Naive B cell (primary cell): ENCODE measurements at places on chromosomes 5 and 9. TPM values are rescaled to one million over a fixed set of nuclear protein-coding genes. Genes with fewer than 3 reads are reported as not detected.

- DNase-seq: no peak
Observed at GRCh38 chr9:16866587-16866986, 3.9 kb downstream of the BNC2 start.

Gene TXNDC8
- not detected for polyA plus RNA-seq

Gene F2RL1
- polyA plus RNA-seq: not detected

Gene CYLC2
- polyA plus RNA-seq: not detected

DNA sequence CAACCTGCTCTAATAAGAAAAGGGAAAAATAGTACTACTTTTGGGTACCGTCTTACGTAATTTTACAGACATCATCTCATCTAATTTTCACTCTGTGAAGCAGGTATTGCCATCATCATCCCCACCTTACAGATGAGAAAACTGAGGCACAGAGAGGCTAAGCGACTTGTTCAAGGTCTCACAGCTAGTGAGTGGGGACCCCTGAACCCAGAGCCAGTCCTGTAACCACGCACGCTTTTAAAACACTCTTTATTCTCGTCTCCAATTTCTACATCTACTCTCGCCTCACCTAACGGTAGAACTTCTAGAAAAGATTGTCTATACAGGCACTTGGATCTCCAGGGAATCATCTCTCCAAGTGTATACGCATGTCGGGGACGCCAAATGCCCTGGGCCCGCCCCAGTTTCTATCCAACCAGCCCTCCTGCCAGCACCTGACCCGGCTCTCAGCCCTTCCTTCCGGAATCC lies 1.5 kb upstream of the TRAF1 start:
- no peak for DNase-seq

- peak; percentile 39 for DNase-seq
Observed at GRCh38 chr5:98768160-98768959, 5.1 kb upstream of the RGMB start.

Gene RORB
- polyA plus RNA-seq: not detected

Gene PCDHB12
- polyA plus RNA-seq: not detected

DNA sequence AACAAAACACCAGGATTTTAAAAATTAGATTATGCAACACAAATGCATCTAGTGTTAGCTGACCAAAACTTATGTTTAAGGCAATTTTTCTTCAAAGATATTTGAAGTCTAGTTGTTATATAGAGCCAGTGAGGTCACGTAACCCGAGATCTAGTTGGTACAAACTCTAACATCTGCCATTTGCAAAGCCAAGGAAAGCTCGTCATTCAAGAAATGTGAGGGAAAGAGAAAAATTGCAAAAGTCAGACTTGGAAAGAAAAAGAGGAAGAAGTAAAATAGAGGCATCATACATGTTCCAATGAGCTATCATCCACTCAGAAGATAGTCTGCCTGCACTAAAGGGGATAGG lies 293.4 kb upstream of the PUM3 start:
- DNase-seq: no peak

GRCh38 chr9:125341566-125341965 lies 79.9 kb downstream of the GAPVD1 start:
- DNase-seq: no peak

- DNase-seq: no peak
Observed at GRCh38 chr5:58015175-58015574, 444.7 kb downstream of the PLK2 start.

DNA sequence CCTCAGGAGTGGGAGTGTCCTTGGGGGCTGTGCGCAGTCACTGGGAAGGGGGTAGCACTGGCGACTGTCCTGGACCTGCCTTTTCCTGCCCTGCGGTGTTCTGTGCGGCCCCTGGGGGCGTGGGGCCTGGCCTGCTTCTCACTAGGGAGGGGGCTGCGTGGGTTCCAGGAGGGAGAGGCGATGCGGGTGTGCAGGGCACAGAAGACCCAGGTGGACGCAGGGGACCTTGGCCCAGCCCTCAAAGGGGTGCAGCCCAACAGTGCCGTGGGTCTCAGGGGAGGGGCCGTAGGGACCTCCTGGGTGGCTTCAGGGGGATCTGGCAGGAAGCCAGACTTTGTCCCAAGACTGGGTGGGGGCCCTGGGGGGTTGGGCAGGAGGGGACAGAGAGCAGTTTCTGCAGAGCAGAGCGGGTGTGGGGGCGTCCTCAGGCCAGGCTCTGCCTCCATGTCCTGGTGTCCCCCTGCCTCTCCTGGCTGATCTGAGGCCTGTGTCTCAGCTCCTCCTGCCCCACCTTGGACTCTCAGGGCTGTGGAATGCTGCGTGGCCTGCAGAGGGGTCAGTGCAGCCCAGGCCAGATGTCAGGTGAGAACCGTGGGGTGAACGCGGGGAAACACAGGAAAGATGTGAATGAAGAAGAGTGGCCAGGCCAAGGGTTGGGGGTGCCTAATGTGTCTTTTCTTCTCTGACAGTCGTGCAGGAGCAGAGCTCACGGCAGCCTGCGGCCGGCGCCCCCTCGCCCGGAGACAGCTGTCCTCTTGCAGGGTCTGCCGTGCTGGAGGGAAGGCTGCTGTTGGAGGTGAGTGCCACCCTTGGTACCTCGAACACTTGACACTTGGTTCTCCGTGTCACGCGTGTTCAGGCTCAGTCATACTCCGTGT lies 54.6 kb downstream of the AHRR start:
- no peak for DNase-seq

DNA sequence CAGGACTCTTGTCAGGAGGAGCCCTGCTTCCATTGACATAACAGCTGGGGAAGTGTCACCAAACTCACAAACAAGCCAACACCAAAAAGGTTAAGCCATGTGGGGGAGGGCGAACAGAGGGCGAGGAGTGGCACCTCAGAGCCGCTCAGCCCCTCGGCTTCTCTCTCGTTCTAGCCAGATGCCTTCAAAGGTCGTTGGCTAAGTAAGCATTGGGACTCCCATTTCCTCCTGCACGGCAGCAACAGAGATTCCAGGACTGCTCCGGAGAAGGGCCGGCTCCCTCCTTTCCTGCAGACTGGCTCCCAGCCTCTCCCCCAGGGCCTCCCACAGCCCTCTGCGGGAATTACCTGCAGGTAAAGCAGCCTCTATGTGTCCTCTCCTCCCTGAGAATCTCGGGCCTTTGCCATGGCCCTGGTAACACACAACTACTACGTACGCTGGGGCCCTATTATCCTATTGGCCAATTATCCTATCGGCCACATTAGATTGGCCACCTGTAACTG lies 52.1 kb upstream of the RNU6ATAC start:
- no peak for DNase-seq

Gene PGM5
- not detected for polyA plus RNA-seq

DNA sequence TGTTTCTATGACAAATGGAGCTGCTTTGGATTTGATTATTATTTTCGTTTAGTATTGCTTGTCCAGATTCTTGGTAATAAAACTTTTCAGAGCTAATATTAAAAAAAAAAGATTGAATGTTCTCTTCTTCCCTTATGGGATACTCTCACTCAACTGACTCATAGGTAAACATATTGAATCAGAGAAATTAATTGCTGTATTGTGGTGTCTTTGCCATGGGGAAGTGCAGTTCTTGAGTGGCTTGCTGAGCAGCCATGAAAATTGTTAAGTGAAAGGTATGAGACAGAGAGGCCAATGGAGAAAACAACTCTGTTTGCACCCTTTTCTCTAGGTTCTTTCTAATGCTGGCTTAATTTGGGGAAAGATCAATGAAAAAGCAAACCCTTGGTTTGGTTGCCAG lies 149.9 kb upstream of the HMHB1 start:
- no peak for DNase-seq

GRCh38 chr5:15929611-15930263 lies 249.9 kb downstream of the MARCHF11 start:
- no peak for DNase-seq

DNA sequence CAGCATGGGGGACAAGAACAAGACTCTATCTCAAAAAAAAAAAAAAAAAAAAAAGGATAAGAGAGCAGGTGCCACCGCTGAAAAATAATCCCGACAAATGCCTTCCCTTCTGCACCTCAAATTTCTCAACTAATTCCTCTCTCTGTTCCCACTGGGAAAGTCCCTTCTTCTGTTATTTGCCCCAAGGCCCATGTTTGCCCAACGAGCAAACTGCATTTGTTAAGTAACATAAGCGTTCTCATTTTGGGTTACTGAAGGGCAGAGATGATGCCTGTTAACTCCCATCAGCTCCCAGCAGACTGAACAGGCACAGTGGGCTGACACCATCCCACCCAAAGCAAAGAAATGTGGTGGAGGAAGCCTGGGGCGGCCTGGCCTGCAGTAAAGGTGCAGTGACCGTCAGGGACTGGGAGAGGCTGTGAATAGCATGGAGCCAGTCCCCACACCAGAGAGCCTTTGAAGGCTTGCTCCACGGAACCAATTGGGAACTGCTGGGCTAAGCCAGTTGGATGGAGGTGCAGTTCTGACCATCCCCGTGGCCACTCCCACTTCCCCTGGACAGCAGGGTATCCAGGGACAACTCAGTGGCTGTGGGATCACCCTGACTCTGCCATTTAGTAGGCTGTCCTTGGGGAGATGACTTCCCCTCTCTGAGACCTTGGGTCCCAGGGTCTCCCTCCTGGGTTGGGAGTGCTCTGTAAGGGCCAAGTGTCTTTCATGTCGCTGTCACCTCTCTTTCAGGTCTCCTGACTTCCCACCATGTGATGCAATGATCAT lies 149.7 kb upstream of the IER5L start:
- DNase-seq: no peak

Gene FAM120A
- 8.6 TPM for polyA plus RNA-seq

- DNase-seq: no peak
Observed at GRCh38 chr9:23669776-23670175, 156.3 kb downstream of the ELAVL2 start.

DNA sequence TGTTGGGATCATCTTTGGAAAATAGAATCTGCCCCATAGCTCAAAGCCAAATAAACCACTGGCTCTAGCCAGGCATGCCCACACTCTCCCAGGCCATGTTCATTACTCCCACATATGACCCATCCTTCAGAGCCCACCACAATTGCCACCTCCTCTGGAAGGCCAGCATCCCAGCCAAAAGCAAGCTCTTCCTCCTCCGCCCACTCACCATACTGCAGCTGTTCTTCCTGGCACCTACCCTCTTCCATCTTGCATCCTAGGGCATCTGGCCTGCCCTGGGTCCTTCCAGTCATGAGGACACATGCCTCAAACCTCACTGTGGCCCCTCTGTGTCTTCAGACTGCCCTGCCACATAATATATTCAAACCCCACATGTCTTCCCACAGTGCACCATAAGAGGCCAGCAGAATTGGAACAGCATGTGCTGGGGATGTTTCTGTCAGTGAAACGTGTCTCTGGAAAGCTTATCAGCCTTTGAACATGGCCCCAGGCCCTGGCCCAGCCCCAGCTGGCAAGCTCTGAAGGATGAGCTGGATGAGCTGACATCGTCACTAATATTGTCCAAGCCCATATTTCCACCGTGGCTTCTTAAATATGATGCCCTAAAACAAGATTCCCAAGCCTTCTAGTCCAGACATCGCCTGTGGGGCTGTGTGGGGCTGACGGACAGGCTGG lies 230.8 kb downstream of the AGTPBP1 start:
- DNase-seq: no peak

Gene CXCL14
- not detected for polyA plus RNA-seq

GRCh38 chr9:89603767-89604665 lies 796 bp upstream of the GADD45G start:
- peak; percentile 35 for DNase-seq

DNA sequence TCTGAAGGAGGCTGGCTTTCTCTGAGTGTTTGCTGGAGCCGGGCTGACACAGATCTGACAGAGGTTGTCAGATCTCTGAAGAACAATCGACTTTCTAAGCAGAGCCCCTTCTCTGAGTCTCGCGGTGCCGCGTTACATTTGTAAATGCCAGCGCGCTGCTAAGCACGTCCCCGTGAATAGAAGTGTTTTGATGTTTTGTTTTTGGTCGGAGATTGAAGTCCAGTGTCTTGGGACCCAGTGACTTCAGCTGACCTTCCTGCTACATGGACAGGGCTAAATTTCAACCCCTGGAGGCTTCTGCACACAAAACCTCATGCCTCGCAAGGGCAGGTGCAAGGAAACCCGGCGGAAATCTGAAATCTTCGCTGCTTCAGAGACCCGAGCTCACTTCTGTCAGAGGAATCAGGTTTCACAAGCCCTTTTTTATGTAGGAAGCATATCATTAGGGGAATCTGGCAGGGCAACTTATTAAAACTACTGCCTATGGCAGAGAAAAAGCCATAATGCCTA lies 27.2 kb downstream of the NEUROG1 start:
- DNase-seq: no peak

- DNase-seq: no peak
Observed at GRCh38 chr5:66039296-66039695, 104.8 kb upstream of the SREK1 start.

Gene SPATA31E1
- not detected for polyA plus RNA-seq

DNA sequence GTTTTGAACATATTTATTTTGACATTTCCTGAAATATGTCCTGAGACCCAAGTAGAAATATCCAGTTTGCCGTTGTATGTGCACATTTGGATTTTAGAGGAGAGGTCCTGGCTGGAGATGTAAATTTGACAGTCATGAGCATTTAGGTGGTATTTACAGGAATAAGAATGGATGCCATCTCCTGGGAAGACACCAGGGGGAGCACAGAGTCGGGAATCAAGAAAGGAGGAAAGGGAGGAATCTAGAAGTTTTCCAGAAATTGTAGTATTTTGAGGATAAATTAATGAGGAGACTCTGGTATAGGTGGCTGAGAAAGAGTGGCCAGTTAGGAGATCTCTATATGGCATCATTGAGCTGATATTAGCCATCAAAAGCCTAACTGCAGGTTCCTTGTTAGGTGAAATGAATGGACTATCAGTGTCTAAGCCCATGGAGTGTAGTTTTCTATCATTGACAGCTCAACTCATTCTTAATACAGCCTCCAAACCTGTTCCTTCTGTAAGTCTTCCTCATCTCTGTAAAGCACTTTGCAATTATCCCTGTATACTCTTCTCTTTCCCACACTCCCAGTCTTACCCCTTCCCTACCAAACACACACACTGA lies 7.2 kb downstream of the GAPT start:
- DNase-seq: no peak

- DNase-seq: no peak
Observed at GRCh38 chr9:18526685-18527084, 52.7 kb downstream of the ADAMTSL1 start.

DNA sequence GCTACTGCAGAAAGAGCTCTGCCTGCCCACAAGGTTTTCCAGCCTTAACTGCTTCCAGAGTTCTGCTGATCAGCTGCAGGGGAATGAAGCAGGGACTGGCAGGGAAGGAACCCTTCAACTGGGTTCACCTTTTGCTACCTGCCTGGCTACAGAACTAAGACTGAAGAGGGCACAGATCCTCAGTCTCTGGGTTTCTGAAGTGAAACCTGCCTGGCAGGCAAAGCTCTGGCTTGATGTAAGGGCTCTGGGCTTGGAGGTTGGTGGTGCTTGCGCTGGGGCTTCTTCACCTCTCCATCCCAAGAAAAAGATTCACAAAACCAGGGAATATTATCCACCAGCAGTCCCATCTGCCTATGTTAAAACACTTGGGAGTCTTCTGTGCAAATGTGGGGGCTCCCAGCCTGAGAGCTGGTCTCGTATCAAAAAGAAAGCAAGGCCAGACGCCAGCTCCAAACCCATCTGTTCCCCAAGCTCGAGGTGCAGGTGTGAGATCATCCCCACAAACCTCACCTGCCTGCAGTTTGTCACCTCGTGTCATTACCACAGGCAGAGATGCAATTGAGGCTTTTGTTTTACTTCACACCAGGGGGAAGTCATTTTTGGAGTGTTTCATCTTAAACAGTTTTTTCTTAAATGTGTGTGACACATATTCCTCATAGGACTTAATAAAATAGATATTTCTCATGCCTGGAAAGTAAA lies 58.3 kb downstream of the BNC2 start:
- DNase-seq: no peak
